ENCODE measurements at places on chromosomes 3 and 15.

DNA sequence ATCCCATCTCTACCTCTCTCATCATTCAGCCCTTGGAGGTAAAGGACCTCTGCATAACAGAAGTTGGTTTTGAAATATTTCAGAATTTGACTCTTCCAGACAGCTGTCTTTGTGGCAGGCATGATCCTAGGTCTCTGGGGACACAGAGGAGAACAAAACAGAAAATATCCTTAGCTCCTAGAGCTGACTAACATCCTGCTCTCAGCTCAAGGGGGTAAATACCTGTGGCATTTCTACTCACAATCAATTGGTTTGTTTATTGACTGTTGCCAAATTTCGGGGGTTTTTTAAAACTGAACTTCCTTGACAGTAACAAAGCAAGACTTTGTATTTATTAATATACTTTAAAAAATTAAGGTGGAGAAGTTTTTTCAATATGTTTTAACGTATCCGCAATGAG, 78.8 kb downstream of the EOMES start:
- no peak for DNase-seq

DNA sequence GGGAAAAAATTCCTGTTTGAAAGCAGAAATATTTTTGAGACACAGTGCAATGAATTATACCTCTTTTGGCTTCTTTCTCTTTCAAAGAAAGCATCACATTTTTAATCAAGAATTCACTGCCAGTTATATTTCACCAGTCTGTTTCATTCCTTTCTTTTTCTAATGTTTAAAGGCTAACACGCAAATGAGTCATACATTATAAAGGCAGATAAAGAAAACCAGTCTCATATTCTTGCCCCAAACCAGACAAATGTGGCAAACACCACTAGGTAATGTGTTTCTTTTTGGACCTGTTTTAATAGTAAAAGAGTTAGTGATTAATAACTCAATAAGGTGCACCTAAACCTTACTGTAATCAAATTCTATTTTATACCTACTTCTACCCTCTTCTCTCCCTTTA, 83.8 kb downstream of the PLOD2 start:
- no peak for DNase-seq

DNA sequence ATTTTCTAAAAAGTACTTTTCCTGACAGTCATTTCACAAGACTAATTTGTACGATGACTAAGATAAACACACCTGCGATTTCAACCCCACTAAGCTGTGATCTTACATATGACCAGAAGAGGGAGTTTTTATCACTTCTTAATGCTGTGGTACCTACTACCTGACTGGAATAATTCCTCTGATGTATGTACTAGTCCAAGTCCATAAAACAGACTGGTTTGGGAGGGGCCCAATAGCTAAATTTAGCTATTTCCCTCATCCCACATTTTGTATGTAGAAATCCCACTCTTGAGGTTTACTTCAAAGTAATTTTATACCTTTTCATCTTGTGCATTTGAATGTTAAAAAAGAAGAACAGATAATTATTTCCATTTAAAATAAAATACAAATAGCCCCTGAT, 49.7 kb upstream of the SCAANT1 start:
- peak; percentile 62 for DNase-seq

- no peak for DNase-seq
Measured at GRCh38 chr3:50263478-50264382, 5.2 kb upstream of the SEMA3B start.

DNA sequence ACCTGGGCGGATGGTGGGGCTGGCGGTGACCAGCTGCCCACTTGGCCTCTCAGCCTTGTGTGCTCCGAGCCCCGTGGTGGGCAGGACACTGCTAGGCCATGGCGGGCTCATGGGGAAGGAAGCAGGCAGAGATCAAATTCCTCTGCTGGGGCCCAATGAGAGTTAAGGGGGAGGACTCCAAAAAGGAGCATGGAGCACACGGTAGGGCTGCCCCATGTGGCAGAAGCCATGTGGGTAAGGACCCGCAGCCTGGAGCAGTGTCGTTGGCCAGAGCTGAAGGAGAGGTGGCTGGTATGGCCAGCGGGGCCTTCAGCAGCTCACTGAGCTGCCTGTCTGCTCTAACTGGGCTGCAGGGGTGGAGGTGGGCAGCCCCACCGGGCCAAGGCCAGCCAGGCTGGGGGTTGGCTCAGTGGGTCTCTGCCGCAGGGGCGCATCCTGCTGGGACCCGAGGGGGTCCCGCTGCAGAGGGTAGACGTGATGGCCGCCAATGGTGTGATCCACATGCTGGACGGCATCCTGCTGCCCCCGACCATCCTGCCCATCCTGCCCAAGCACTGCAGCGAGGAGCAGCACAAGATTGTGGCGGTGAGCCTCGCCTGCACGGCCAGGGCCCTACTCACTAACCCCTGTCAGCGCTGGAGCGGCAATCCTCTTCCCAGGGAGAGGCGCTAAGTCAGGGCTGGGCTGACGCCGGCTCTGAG, 11.3 kb downstream of the STAB1 start:
- no peak for DNase-seq

DNA sequence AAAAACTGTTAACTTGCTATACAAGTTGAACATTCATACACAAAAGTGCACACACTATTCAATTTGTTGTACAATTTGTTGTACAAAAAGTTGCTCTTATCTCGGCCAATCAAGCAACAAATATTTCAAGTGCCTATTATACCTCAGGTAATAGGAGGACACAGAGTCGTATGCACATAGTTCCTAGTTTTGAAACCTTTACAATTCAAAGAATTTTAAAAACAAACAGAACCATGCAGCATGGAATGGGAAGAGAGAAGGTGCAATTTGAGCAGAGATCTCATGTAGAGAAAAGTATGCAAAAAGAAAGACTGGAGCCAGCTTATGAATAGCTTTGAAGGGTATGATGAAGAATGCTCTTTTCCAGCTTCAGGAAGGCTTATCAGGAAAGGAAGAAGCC, 46.5 kb upstream of the ARPP19 start:
- no peak for DNase-seq

DNA sequence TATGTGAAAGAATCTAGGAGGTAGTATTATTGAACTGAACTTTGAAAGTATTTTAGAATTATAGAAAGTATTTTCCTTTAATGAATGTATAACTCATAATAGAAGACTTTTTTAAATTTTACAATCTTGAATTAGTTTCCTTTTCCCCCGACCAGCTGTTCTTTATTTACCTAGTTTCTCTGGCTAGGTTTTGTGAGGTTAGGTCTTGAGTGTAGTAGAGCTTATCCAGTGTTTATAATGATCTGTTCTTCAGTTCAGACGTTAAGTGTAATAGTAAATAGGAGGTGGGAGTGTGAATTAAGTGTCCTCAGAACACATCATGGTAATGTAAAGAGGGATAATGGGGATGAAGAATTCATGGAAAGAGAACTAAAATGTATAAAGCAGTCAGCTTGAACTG, 93.8 kb downstream of the MYRIP start:
- no peak for DNase-seq

- no peak for DNase-seq
Measured at GRCh38 chr3:63926309-63926708, 14.1 kb upstream of the SCAANT1 start.

GRCh38 chr3:42662037-42662812, 8.7 kb downstream of the ZBTB47 start:
- no peak for DNase-seq

- no peak for DNase-seq
Measured at GRCh38 chr15:93895976-93896770, 335.2 kb upstream of the MCTP2 start.

DNA sequence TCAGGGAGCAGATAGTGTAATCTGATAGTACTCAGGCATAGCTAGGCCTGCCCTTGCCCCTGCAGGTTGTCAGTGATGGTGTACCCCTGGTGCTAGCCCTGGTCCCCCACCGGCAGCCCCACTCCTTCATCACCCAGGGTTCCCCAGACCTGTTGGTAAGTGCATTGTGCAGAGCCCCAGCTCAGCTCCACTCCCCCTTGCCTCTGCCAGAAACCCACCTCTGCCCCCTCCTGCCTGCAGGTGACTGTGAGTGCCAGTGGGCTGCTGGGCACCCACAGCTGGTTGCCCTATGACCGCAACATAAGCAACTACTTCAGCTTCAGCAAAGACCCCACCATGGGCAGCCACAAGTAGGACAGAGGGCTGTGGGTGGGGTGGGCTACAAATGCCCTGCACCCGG, 27.5 kb downstream of the NBEAL2 start:
- DNase-seq, result no peak

DNA sequence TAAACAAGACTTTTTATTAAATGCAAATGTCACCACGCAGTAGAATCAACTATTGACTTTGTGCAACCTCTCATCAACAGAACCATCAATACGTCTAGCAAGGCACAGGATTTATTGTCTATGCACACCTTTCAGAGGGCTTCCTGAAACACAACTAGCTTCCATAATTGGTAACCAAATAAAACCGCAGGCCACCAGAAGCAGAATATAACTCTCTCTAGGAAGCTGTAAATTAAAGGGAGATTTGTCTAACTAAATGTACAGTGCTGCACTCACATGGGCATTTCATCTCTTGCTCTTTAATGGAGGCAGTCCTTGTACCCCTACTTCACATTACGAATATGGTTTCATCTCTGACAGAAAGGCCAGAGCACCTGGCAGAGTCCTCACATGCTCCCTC, 93.0 kb downstream of the FHIT start:
- DNase-seq, result no peak

DNA sequence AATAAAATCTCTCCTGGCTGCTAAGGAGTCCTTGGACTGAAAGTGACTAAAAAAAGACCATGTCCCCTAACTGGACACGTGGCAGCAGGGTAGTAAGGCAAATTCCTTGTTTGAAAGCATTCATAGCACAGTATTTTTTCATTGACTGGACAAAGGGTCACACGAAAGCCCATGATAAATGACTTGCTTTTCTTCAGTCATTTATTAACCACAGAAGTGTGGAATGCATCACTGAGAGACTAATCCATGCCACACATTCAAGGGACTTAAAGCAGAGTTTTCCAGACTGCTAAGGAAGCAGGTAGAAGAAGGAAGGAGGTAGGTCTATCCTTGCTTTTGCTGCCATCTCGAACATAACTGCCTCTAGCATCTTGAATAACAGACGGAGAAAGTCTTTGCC, 31.2 kb downstream of the CASR start:
- no peak for DNase-seq

DNA sequence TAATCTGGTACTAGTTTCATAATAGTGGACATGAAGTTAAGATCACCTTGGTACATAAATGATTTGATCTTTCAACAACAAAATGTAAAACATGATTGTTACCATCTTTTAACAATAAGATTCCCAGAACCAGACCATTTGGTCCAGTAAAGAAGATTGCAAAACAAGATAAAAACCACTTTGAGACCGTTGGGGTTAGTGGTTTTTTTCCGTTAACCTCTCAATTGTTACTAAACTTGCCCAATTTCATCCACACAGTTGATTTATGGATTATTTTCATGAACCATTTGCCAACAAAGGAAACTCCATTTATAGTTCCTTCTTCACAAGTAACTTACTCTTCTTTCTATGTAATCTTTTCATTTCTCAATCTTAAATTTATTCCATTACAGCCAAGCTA, 53.8 kb downstream of the ATP8B4 start:
- no peak for DNase-seq

DNA sequence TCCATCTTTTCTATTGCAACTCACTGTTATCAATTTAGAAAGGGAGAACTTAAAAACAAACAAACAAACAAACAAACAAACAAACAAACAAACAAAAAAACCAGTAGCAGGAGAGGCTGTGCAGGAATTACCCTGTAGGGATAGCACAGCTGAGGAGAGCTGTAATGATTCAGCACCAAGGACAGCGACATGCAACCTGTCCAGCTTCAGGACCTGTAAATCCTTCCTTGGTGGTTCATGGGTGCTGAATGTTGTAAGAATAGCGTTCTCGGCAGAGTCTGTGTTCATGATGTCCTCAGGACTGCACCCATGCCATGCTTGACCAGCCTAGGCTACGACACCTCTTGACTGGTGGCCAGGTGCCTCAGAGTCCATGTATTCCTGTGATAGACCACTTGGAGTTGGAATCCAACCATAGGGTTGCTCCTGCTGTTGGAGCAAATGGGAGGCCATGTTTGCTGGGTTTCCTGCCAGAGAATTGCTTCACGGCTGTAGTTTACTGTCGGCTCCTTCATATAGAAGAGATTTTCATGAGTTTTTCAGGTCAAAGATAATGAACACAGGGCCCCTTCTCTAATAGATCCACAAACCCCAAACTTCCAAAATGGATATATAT, 65.9 kb downstream of the CACNA2D3 start:
- no peak for DNase-seq

DNA sequence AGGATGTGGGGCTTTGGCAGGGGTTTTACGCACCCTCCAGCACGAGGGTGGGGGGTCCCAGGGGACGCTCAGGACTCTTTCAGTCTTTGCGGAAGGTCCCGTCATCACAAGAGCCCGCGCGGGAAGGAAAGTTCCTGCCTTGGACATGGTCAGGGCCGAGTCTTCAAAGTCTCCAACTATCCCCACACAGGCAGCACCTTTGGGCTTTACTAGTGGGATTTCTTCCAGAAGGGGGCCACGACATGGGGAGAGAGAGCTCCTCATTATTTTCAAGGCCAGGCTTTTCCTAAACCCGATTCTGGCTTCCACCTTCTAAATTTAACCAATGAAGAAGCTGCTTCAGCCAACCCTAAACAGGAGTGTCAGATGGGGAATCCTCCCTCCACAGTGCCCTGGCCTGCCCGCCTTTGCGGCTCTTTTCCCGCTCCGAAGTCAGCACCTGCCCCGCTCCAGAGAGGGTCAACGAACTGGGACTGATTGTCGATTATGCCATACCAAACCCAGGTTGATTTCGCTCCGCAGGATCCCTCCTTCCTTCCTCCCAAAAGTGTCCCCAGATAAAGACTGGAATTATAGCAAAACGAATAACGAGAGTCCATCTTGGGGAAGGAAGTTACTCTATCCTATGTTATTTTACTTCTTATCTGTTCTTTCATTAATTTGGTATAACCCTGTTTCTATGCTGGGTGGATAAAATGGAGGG, 11.0 kb downstream of the SHOX2 start:
- DNase-seq, result no peak

DNA sequence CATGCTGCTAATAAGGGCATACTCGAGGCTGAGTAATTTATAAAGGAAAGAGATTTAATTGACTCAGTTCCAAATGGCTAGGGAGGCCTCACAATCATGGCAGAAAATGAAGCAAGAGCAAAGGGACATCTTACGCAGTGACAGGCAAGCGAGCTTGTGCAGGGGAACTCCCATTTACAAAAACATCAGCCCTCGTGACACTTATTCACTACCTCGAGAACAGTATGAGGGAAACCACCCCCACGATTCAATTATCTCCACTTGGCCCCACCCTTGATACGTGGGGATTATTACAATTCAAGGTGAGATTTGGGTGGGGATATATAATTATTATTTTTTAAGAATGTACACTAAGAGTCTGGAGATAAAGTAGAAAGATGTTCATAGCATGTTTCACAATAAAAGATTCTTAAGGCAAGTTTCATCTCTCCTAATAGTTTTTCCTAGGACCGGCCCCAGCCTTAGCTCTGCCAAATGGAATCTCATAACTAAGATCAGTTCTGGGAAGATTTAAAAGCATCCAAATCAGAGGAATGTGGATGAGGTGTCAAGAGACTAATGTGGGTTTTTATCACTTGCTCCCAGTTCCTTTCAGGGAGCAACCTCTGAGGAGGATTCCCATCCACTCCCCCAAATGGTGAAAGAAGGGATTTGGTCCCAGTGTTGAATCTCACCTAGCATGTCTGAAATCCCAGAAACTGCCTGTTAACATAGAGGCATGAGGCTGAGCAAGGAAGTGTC, 221.0 kb downstream of the ZMAT3 start:
- DNase-seq, result no peak

GRCh38 chr3:193928354-193929209, 207.4 kb upstream of the HES1 start:
- no peak for DNase-seq

- no peak for DNase-seq
Measured at GRCh38 chr3:31043184-31043819, 148.8 kb upstream of the GADL1 start.
